Testis (tissue), 5 donors: ENCODE measurements at places on chromosomes 6 and 20. TPM values are rescaled to one million over a fixed set of nuclear protein-coding genes. Genes with fewer than 3 reads are reported as not detected.

The ID4 gene
- 51.6 TPM for polyA plus RNA-seq

The TPD52L1 gene
- 22.1 TPM for polyA plus RNA-seq

The ZNF165 gene
- polyA plus RNA-seq, result 23.2 TPM

The LEMD2 gene
- polyA plus RNA-seq, result 89.5 TPM

The GPR6 gene
- not detected for polyA plus RNA-seq

The HS3ST5 gene
- 0.20 TPM for polyA plus RNA-seq

DNA sequence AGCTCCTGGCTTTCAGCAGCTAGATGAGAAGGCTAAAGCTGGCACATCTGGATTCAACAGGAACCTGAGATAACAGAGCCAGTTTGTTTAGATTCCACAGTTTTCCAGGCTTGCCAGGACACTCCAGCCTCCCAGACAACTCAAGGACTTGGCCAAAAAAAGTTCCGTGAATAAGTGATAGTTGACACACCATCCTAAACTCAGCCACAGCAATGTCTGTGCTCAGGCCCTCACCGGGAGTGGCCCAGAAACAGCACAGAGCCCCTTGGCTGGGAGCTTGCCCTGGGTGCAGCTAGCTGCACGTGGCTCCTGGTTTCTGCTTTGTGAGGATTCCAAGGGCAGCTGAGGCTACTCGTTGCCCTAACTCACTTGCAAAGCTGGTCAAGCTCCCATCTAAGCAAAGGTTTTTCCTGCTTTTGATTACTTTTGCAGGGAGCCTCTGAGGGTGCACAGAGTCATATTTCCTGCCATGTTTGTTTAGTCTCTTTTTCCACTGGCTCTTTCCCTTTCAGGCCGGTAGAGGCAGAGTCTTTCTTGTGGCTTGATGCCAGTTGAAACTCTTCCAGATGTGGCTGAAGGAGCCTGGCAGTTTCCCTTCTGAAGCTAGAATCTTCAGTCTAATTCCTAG lies 118.3 kb upstream of the ECI2 start:
- DNase-seq, result peak; percentile 52

DNA sequence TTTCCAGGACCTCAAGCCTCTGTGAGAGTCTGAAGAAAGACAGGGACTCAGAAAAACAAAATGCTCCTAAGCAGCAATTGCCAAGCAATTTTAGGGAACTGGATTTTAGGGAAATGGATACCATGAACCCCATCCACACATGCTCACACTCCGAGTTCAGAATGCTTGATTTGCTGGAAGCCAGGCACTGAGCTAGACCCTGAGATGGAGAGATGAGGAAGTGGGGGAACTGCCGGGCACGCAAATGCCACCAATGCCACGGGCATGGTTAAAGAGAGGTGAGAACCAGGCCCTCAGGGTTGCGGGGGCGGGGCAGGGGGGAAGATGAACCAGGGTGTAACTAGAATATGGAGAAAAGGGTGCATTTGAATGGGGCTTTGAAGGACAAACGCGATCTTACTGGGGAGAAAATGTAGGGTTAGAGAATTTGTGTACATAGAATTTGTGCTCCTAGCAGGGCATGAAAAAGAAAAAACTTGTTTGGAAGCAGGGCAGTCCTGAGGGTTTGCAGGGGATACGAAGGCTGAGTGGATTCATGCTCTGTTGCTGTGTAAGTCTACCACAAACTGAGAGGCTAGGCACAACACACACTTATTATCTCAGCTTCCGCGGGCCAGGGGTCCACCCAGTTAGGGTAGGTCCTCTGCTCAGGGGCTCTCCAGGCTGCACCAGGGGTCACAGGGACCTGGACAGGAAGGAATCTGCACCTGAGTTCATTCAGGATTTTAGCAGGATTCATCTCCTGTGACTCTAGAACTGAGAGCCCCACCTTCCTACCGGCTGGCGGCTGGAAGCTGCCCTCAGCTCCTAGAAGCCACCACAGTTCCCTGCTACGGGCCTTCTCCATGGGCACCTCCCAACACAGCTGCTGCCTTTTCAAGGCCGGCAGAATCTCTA lies 108.0 kb downstream of the SNX5 start:
- no peak for DNase-seq

GRCh38 chr6:120852293-120852849 lies 481.9 kb downstream of the TBC1D32 start:
- DNase-seq, result no peak

GRCh38 chr6:142705054-142705453 lies 239.9 kb downstream of the HIVEP2 start:
- DNase-seq, result no peak

- DNase-seq, result no peak
These were observed 159.8 kb upstream of the PRDM1 start for GRCh38 chr6:105926318-105926717.

GRCh38 chr6:17004269-17004668 lies 97.6 kb upstream of the STMND1 start:
- no peak for DNase-seq

GRCh38 chr6:33170176-33171015 lies 21.9 kb downstream of the COL11A2 start:
- no peak for DNase-seq

DNA sequence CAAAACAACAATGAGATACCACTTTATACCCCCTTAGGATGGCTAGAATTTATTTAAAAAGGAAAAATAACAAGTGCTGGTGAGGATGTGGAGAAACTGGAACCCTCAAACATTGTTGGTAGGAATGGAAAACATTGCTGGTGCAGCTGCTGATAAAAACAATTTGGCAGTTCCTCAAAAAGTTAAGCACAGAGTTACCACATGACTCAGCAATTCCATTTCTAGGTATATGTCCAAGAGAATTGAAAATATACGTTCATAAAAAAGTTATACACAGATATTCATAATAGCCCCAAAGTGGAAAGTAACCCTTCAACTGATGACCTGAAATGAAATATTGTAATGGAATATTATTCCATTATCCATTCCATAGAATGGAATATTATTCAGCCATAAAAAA lies 55.0 kb downstream of the CD83 start:
- no peak for DNase-seq

GRCh38 chr6:75113446-75113845 lies 92.4 kb downstream of the COL12A1 start:
- no peak for DNase-seq

GRCh38 chr6:142294679-142295078 lies 7.1 kb upstream of the ADGRG6 start:
- DNase-seq, result no peak
